Renal pelvis (tissue), 12 donors: ENCODE measurements at places on chromosomes 6 and 20. TPM values are rescaled to one million over a fixed set of nuclear protein-coding genes. Genes with fewer than 3 reads are reported as not detected.

Gene PDE10A
- polyA plus RNA-seq, result 19.6 TPM

Gene ADTRP
- polyA plus RNA-seq, result 1.7 TPM

GRCh38 chr6:169345146-169345545 lies 91.5 kb upstream of the THBS2 start:
- DNase-seq, result peak; percentile 20

DNA sequence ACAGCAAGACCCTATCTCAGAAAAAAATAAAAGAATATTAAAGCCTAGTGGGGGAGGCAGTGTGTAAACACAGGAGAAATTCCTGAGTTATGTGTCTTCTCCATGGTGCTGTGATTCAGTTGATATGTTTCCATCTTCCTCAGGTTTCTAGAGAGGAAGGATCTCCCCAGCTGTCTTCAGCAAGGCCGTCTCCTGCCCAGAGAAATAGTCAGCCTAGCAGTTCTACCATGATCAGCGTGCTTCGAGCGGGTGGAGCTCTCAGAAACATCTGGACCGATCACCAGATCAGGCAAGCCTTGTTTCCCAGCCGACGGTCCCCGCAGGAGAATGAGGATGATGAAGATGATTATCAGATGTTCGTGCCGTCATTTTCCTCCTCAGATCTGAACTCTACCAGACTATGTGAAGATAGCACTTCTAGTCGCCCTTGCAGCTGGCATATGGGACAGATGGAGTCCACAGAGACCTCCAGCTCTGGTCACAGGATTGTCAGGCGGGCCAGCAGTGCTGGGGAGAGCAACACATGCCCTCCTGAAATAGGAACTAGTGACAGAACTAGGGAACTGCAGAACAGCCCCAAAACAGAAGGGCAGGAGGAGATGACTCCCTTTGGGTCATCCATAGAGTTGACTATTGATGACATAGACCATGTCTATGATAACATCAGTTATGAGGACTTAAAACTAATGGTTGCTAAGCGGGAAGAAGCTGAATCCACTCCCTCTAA lies 34.9 kb upstream of the MTHFD1L start:
- DNase-seq, result no peak

DNA sequence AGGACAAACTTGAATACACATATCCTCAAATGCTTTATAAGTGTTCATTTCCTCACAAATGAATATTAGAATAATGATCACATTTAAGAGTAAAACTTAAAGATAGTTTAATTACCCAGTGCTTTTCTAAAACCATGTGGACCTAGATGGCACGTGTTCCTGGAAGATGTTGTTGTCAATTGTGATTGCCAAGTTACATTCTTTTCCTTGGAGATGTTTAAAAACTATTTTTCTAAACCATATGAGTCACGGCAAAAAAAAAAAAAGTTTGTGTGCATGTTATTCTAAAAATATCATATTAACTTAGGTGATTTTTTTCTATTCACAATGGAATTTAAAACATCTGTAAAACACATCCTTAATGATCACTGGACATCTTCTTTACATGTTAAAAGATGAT lies 51.1 kb downstream of the RCAN2 start:
- no peak for DNase-seq

DNA sequence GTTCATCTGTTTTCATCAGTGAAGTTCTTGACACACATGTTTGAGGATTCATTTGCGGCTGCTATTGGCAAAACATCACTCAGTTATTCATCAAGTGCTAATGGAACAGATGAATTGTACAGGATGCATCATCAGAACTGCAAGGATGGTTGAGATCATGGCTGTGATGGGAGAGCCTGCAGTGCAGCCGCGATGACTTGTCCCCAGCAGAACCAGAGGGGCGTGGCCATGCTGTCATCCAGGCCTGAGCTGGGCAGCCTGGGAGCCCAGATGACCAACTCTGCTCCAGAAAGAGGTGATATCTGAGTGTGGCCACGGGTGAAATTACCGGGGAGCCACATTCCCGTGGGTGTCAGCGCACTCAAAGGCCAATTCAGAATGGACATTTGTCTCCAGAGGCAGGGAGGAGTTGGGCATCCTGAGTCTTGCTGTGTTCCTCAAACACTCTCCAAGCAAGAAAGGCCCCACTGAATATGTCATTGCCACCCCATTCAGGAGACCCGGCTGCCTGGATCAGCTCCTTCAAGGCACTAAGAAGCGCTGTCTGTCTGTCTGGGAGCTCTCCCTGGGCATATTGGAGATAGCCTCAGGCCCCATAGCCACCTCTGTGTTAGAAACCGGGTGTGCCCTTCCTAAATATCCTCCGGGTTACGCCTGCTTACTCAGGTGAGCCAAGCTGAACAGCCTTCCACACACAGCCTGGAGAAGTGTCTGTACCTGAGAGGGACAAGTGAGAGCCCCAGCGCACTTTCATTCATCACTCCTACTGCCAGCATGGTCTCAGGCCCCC lies 66.7 kb downstream of the SYNDIG1 start:
- no peak for DNase-seq

DNA sequence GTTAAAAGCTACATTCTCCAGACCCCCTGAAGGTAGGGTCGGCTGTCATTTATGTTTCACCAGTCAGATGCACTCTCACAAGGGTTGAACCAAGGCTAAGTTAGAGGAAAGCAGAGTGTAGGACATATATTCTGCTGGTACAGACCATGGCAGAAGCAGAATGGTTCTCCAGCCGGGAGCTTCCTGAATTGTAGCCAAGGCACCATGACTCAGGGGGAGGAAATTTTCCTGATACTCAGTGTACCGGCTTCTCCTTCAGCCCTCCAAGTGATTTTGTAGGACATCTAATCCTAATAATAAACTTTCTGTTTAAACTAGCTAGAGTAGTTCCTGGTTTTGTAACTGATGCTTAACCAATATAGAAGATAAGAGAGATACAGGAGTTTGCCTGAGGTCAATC lies 14.2 kb upstream of the SLPI start:
- DNase-seq, result no peak
